ENCODE measurements at places on chromosomes 1 and 21.

DNA sequence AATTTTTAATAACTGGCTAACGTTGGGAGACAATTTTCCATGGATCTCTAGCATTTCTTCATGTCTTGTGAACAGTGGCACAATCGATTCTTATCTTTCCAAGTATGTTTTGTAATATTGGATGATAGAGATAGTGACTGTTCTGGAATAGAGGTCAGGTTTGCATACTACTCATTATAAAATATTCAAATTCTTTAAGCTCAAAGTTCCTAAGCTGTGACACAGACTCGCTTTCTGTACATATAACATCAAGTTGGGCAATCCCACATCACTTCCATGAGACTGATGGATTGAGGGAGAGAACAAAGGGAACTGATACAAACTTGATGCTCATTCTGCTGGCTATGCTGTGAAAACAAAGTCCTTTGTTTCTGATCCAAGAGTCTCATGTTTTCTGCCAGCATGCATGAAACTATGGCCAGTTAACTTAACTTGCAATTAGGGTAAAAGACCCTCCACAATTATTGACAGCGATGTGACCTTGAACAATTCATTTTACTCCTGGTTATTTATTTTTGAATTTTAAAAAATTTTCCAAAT, 392.4 kb downstream of the TTLL7 start:
- DNase-seq, result no peak

DNA sequence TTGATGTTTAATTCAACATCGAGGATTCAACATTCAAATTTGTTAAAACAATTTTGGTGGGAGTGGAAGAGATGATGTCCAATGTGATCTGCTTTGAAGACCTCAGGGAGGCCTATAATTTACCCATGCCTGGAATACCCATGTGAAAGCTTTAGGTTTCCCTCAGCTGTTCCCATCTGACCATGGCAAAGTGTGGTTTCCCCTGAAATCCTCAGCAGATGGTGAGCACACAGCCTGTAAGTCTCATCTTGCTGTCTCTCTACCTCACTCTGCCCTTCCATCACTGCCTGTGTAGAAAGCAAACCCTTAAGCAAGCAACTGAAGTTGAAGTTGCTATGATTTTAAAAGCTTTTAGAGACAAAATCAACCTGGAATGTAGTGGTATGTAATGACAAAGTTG, 80.1 kb upstream of the ATF3 start:
- DNase-seq, result no peak

- DNase-seq, result no peak
Measured at GRCh38 chr1:54502342-54502741, 45.7 kb upstream of the ACOT11 start.

DNA sequence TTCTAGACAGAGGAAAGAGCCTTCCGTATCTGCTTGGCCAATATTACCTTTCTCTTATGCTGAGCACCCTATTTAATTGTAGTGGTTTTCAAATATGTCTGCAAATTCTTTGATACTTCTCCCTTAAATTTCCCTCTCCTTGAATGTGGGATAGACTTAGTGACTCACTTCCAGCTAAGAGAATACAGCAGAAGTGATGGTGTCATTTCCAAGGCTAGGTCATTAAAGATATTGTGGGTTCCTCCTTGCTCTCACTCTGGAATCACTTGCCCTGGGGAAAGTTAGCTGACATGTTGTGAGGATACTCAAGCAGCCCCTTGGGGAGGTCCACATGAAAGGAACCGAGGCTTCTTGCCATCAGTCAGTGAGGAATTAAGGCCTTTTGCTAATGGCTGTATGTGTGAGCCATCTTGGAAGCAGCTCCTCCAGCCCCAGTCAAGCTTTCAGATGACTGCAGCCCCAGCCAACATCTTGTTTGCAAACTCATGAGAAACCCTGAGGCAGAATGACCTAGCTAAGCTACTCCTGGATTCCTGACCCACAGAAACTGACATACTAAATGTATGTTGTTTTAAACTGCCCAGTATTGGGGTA, 8.1 kb upstream of the CITED4 start:
- no peak for DNase-seq

DNA sequence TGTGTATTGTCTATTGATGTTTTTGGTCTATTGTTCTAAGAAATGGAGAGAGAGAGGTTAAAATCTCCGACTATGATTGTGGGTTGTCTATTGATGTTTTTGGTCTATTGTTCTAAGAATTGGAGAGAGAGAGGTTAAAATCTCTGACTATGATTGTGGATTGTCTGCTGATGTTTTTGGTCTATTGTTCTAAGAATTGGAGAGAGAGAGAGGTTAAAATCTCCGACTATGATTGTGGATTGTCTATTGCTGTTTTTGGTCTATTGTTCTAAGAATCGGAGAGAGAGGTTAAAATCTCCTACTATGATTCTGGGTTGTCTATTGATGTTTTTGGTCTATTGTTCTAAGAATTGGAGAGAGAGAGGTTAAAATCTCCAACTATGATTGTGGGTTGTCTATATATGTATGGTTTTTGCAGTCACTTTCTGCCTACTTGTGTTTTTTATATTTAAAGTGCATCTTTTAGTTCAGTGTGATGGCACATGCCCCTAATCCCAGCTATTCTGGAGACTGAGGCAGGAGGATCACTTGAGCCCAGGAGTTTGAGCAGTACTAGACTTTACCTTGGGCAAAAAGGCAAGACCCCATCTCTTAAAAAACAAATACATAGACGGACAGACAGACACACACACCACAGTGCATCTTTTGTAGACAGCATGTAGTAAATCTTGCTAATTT, 16.2 kb downstream of the C1orf159 start:
- DNase-seq, result no peak

- no peak for DNase-seq
Measured at GRCh38 chr1:229853751-229854150, 213.3 kb upstream of the GALNT2 start.

GRCh38 chr1:160674415-160674814, 27.6 kb upstream of the SLAMF1 start:
- DNase-seq, result no peak
